DND-41 (cell line): ENCODE measurements at places on chromosomes 3 and 15.

GRCh38 chr3:113897373-113897777, 50.4 kb upstream of the ZDHHC23 start:
- DNase-seq, result no peak
- no peak overlapping the region for H3K4me3 ChIP-seq
- H3K4me1 ChIP-seq, result peaks cover 8% of the 10 kb centered on the region; the same call in 1 of the 2 replicates
- H3K36me3 ChIP-seq, result no peaks in the 10 kb centered on the region
- no peaks in the 10 kb centered on the region for H3K27me3 ChIP-seq

DNA sequence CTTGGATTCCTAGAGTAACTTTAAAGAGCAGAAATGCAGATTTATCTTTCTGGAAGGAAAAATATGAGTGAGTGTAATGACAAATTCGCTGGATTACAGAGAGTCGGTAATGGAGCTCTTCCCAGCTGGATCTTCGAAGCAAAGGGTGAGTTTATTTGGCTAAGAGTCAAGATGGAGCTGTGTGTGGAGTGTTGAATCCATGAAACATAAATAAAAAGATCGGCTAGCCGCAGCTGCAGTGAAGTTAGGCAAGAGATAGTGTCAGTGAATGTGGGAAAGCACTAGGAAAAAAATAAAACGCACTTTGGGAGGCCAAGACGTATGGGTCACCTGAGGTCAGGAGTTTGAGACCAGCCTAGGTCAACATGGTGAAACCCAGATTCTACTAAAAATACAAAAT, 10.3 kb downstream of the NAALADL2 start:
- no peaks in the 10 kb centered on the region for H3K27me3 ChIP-seq
- no peak overlapping the region for H3K4me3 ChIP-seq
- DNase-seq, result no peak
- H3K36me3 ChIP-seq, result no peaks in the 10 kb centered on the region

- DNase-seq, result no peak
- H3K27me3 ChIP-seq, result no peaks in the 10 kb centered on the region
- peaks cover 34% of the 10 kb centered on the region for H3K4me1 ChIP-seq
Measured at GRCh38 chr3:194197981-194198695, 62.2 kb downstream of the HES1 start.

DNA sequence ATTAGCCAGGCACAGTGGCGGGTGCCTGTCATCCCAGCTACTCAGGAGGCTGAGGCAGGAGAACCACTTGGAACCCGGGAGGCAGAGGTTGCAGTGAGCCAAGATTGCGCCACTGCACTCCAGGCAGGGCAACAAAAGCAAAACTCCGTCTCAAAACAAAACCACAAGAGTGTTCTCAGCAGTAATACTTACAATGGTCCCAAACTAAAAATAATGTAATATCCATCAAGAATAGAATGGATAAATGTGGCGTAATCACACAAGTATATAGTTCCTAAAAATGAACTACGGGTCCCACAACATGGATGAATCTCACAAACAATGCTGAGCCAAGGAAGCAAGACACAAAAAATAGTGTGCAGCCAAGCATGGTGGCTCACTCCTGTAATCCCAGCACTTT, 39.2 kb downstream of the STAG1 start:
- H3K36me3 ChIP-seq, result peaks cover 10% of the 10 kb centered on the region
- H3K27me3 ChIP-seq, result no peaks in the 10 kb centered on the region
- H3K27ac ChIP-seq, result no peak overlapping the region
- DNase-seq, result no peak
- no peak overlapping the region for H3K4me3 ChIP-seq

DNA sequence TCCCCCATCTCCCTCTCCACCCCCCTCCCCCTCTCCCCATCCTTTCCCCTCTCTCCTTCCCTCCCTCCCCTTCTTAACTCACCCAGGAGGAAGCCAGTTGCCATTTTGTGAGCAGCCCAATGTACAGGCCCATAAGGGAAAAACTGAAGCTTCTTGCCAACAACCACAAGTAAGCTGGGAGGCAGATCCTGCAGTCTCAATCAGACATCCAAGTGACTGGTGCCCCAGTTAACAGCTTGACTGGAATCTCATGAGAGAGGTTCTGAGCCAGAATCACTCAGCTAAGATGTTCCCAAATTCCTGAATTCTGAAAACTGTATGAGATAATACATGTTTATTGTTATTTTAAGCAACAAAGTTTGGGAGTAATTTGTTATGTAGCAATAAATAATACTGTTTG, 90.7 kb downstream of the C3orf70 start:
- H3K27ac ChIP-seq, result no peak overlapping the region
- DNase-seq, result no peak
- H3K27me3 ChIP-seq, result no peaks in the 10 kb centered on the region

- no peak overlapping the region for H3K4me3 ChIP-seq
- H3K36me3 ChIP-seq, result no peaks in the 10 kb centered on the region
- no peaks in the 10 kb centered on the region for H3K27me3 ChIP-seq
- no peak for DNase-seq
Measured at GRCh38 chr3:11532931-11533391, 110.8 kb downstream of the VGLL4 start.
